Mucosa of gallbladder (tissue), 1 donor: ENCODE measurements at places on chromosomes 5 and 9. TPM values are rescaled to one million over a fixed set of nuclear protein-coding genes. Genes with fewer than 3 reads are reported as not detected.
A peak's percentile ranks its signal among the peaks of the same experiment; 100 is the strongest.

The C5orf24 gene
- total RNA-seq, result 45.1 TPM

The ITGA2 gene
- total RNA-seq, result 13.0 TPM

The HAPLN1 gene
- total RNA-seq, result 0.58 TPM

The NIM1K gene
- 0.26 TPM for total RNA-seq

The SPATA31C1 gene
- total RNA-seq, result not detected

The LCNL1 gene
- 0.92 TPM for total RNA-seq

The EIF4E1B gene
- not detected for total RNA-seq

The SRD5A1 gene
- total RNA-seq, result 12.8 TPM

The GRIA1 gene
- not detected for total RNA-seq

The XPA gene
- 13.5 TPM for total RNA-seq

The C5orf63 gene
- 6.1 TPM for total RNA-seq

The ZFP2 gene
- 2.3 TPM for total RNA-seq

- DNase-seq, result no peak
Measured at GRCh38 chr9:30943446-30944224, 1440.8 kb upstream of the ACO1 start.

DNA sequence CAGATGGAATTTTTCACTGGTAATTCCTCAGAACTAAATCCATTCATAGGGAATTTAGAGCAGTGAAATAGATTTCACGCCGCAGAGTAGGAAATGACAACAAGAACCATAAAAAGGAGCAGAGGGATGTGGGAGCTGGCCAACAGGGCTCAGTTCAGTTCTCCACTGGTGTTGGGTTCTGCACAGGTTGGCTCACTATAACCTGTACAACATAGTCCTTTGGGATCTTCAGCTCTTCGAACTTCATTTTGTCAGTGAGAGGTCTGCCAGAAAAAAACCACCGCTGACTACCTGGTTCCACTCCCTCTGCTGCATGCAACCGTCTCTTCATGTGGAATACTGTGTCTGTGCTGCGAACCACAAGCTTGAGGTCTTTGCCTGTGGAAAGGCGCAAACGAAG lies 17.7 kb downstream of the EFCAB9 start:
- no peak for DNase-seq

GRCh38 chr5:135182675-135183074 lies 148.6 kb upstream of the PITX1 start:
- no peak for DNase-seq

- DNase-seq, result no peak
Measured at GRCh38 chr5:125042261-125042890, 295.9 kb upstream of the ZNF608 start.

GRCh38 chr5:170273968-170274710 lies 23.4 kb downstream of the LCP2 start:
- no peak for DNase-seq

- DNase-seq, result peak; percentile 11
Measured at GRCh38 chr9:75372499-75373268, 284.4 kb downstream of the OSTF1 start.

- DNase-seq, result no peak
Measured at GRCh38 chr5:119420169-119420568, 32.1 kb upstream of the HSD17B4 start.

DNA sequence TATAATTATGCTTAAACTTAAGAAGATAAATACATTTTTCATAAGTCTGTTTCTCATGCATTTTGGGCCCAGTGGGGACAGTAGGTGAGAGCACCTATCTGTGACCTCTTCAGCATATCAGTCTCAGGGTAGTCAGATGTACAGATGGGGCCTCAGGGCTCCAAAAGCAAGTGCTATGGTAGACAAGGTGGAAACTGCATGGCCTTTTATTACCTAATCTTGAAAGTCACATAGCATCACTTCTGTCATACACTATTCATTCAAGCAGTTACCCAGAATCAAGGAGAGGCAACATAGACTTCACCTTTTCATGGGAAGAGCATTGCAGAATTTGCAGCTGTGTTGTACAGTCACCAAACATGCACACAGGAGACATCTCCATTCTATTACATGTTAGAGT lies 94.8 kb downstream of the SV2C start:
- DNase-seq, result no peak

DNA sequence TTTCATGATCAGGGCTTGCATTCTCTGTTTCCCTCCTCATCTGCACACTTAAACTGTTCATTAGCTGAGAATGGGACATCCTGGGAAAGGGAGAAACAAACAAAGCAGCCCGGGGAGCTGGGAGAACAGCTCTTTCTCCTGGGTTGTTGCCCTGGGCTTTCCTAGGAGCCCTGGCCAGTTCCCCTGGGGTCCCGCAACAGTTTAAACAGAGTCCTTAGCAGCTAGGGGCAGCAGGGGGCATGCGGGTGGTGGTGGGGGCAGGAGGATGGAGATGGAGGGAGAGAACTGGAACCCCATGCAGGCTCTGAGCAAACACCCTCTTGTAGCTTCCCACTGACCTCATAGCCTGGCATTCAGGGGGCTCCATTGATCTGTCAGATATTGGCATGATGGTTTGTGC lies 209.1 kb upstream of the TBCA start:
- DNase-seq, result no peak

DNA sequence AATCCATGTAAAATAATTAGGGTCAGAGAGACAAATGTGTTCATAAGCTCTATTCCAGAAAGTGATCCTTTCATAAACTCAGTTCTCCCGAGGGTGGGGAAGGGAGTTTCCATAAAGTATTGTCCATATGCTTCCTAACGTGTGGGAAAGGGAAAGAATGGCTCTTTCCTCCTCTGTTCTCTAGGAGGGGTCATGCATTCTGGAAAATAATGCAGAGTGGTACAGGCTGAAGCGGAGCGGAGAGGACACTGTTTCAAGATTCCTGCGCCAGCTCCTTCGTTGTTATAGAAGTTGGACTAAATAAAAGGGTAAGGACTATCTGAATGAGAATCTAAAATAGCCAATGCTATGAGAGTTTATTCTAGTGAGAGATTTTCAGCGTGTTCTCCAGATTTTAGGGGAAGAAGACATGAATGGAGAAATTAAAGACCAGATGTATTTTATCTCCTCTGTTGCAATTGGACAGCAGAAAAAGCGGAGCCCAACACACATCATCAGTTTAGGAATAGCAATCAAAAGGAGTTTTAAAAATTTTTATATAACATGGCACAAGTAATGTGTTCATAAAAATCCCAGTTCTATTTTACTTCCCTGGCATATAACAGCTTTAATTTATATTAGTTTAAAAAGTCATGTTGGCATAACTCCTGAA lies 166.9 kb upstream of the MPDZ start:
- DNase-seq, result no peak

DNA sequence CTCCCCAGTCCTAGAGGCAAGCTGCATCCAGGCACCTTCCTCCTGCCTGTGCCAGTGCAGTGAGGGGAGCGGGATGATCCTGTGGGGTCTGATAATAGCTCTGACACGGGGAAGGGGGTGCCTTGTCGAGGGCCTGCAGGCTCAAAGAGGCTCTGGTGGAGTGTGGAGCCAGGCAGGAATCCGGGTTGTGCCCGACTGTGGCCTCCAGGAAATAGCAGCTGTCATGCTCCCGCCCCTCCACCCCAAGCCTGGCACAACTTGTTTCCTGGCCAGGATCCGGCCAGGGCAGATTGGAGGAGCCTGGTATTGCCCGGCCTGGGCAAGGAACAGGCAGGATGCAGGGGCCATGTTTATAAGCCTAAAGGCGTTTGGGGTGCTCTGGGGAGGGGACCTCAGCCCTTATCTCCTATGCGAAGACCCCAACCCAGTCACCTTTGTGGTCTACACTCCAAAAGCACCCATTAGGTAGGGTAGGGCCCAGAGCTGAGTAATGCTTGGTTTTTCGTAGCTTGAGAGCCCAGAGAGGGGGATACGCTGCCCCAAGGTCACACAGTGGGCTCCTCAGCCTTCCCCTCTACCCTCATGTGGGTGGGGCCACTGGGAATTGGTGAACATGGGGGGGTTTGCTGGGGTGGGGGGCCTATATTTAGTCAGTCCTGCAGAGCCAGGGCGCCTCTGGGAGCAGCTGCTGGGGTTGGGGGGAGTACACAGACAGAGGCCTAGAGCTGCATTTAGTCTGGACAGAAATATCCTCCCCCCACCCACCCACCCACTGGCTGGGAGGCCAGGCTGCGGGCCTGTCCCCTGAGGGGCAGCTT lies 12.2 kb downstream of the CXXC5 start:
- peak; percentile 85 for DNase-seq

DNA sequence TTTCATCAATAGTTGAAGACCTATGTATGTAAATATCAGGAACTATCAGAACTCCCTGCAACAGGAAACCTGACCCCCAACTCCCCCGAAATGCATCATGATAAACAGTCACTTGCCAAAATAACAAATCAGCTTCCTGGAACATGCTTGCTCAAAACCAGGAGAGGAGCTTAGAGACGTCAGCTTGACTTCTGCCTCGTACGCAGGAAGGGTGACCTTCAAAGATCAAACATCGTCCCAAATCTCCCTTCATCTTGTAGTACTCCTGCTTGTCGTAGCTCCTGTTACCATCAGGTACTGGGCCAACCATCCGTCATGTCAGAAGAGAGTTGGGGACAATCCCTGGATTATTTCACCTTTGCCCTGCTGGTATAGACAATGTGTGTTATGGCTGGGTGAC lies 396.1 kb downstream of the GADD45G start:
- DNase-seq, result no peak

GRCh38 chr5:143230676-143230996 lies 172.8 kb downstream of the NR3C1 start:
- DNase-seq, result no peak

- DNase-seq, result no peak
Measured at GRCh38 chr5:137500615-137501225, 1.6 kb upstream of the SPOCK1 start.

GRCh38 chr5:151682751-151683331 lies 3.9 kb downstream of the SPARC start:
- no peak for DNase-seq
